ENCODE measurements at places on chromosomes 4 and X. TPM values are rescaled to one million over a fixed set of nuclear protein-coding genes. Genes with fewer than 3 reads are reported as not detected.

GRCh38 chr4:145851511-145852201, 87.0 kb downstream of the ZNF827 start:
- DNase-seq: no peak

POF1B gene
- not detected for polyA plus RNA-seq

GRCh38 chr4:17866810-17867209, 56.0 kb downstream of the NCAPG start:
- no peak for DNase-seq

DNA sequence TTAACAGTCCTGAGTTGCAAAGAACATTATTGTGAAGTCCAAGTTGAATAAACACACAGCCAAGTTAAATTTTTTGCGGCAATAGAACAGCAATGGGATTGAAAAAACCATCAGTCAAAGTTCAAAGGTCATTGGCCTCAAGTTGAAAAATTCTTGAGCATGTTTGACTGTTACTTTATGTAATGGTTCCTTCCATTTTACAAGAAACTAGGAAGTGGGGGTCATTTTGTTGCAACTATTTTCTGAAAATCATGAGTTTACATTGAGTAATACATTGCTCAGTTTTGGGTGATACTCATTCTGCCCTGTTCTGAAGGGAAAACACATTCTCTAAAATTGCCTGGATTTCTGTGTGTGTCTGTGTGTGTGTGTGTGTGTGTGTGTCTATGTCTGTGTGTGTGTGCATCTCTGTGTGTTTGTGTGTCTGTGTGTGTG, 5.2 kb upstream of the IRF2 start:
- no peak for DNase-seq
